ENCODE measurements at places on chromosomes 2 and 18.

DNA sequence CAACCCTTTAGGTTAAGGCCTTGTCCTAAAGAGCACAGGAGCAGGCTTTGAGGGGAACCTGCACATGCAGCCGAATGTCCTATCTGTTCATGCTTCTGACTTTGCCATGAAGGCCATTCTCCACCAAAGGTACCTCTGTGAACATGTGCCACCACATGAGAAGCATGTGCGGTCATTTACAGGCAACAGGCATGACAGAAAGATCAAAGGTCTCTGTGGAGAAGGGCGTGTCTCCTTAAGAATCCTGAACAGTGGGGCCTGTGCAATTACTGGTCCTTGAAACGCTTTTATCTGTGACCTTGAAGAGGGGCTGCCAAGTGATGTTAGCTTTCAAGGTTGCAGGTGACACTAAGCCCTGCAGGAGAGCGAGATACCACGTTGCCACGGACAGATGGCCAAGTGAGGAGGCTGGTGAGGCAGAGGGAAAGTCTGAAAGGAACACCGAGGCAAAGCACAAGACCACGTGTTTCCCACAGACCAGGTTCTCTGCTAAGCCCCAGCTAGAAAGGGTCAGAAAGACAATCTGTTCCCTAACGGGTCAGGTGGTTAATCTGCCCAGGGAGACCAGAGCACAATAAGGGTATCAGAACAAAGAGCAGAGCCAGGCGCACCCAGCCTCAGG, 19.5 kb upstream of the POMC start:
- no peak for DNase-seq

GRCh38 chr18:59264651-59265245, 8.5 kb downstream of the RAX start:
- DNase-seq = no peak

DNA sequence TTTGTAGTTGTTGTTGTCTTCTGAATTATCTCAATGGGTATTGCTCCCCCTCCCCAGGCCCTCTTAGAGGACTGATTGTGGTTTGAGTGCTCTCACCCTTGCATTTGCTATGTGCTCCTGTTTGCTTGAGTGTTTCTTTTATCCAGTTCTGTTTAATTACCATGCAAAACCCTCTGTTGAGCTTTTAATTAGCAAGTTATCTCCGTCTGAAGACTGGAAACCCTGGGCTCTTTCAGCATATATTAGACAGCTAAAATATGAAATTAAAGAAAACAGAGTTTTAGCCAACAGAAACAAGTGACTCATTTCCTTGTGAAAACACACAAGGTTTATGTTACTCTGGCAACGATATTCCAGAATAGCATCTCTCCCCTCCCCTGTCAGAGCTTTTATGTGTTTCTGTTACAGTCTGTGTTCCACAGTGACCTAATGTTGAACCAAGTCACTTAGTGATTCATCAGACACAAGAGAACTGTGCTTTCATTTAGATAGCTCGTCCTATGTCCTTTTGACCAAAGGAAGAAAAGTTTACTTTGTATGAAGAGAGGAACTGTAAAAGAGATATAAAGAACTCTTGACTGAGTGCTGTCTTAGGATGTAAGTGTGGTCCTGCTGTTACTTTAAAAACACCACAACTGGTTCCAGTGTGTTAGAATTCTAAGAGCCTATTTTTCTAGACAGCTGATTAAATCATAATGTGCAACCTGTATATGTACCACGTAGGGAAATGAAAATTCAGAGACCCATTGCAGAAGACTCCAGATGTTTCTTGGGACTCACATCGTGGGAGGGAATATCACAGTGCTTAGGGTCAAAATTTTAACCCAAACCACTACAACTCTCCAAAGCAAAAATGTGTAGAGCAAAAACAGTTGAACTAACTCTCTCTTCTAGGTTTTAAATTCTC, 172.8 kb upstream of the RBMS1 start:
- peak; percentile 94 for DNase-seq

GRCh38 chr2:48438266-48438665, 91.7 kb upstream of the STON1 start:
- no peak for DNase-seq

- DNase-seq = no peak
Observed at GRCh38 chr2:60649721-60650120, 96.3 kb upstream of the BCL11A start.

DNA sequence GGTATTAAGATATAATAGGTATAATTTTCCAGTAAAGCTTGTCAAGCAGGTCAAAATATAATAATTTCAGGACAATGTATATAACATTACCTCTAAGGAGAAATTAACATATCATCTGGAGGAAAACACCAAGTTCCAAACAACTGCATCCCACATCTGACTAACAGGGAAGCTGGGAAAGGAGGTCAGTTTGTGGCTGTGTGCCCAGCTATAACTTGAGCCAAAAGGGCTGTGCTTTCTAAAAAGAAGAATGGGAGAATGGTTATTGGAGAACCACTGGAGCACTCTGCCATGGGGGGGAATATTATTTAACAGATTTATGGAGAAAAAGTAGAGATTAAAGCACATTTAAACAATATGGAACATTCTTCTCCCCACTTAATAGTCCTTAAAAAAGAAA, 390.6 kb upstream of the PKDCC start:
- no peak for DNase-seq

DNA sequence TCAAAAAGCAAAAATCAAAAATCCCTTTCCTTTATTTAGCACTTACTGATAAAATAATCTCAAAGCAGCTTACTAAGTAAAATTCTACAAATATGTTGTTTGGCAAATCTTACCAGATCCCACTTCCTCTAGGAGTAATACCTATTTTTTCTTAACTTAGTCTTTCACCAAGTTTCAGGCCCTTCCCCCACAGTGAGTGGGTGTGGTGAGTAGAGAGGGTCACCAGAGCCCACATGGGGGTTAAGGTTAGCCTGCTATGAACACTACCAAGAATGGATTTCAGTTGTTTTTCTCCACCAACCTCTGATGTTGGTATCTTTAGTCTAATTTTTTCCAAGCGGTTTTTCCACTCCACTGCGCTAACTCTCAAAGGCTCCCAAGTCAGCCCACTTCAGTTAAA, 23.2 kb downstream of the PIAS2 start:
- DNase-seq = no peak

DNA sequence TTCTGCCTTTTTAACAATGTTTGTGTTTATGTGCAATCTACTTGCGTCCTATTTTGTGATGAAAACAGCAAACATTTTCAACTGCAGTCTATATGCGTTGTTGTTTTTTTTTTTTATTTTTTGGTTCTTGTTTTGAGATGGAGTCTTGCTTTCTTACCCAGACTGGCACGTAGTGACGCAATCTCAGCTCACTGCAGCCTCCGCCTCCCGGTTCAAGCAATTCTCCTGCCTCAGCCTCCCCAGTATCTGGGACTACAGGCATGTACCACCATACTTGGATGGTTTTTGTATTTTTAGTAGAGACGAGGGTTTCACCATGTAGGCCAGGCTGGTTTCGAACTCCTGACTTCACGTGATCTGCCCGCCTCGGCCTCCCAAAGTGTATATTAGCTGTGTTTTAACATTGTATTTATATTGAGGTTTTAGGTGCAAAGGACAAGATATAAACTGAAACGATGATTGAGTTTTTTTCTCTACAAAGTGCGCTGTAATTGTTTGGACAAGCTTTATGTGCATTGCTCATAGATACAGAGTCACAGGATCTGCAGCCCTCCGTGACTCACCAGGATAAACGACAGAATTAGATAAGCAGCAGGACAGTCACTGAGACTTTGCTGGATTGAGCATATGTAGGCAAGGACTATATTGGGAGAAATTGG, 17.4 kb downstream of the CDH7 start:
- no peak for DNase-seq

GRCh38 chr2:7523481-7524120, 606.4 kb downstream of the RNF144A start:
- no peak for DNase-seq

DNA sequence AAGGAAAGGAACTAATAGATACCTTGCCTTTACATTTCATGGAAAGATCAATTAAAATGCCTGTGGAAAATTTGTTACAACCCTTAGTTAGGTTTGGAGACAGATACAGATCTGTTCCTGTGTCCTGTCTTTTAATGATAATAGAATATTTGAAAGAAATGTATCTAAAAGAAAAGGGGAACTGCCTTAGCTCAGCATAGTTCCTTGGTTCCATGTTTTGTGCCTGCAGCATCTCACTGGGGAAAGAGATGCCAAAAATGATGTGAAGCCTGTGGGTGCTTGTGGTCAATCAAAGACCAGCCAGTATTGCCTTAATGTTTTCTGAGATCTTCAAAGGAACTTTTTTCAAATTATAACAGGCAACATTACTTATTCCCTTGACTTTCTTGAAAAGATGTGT, 147.6 kb downstream of the ADCYAP1 start:
- no peak for DNase-seq

DNA sequence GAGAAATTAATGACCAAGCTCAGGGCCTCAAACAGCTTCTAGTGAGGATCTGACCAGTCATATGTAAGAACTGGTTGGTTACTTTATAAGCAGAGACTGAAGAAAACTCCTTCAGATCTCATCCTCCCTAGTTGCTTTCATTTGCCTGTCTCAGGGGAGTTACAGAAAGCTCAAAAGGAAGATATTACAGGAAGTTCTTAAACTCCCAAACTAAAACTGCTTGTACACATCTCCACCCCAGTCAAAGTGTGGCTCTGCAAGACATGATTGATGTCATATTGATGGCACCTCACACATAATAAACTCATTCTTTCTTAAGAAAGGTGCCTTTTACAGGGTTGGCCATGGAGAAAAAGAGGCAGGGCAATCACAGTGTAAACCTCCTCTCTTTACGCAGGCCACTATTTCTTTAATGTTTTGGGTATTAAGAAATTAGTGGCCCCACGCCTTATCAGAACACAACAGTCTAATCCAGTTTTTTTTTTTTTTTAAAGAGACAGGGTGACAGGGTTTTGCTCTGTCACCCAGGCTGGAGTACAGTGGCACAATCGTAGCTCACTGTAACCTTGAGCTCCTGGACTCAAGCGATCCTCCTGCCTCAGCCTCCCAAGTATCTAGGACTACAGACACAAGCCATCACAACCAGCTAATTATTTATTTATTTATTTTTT, 62.6 kb upstream of the STK17B start:
- no peak for DNase-seq

DNA sequence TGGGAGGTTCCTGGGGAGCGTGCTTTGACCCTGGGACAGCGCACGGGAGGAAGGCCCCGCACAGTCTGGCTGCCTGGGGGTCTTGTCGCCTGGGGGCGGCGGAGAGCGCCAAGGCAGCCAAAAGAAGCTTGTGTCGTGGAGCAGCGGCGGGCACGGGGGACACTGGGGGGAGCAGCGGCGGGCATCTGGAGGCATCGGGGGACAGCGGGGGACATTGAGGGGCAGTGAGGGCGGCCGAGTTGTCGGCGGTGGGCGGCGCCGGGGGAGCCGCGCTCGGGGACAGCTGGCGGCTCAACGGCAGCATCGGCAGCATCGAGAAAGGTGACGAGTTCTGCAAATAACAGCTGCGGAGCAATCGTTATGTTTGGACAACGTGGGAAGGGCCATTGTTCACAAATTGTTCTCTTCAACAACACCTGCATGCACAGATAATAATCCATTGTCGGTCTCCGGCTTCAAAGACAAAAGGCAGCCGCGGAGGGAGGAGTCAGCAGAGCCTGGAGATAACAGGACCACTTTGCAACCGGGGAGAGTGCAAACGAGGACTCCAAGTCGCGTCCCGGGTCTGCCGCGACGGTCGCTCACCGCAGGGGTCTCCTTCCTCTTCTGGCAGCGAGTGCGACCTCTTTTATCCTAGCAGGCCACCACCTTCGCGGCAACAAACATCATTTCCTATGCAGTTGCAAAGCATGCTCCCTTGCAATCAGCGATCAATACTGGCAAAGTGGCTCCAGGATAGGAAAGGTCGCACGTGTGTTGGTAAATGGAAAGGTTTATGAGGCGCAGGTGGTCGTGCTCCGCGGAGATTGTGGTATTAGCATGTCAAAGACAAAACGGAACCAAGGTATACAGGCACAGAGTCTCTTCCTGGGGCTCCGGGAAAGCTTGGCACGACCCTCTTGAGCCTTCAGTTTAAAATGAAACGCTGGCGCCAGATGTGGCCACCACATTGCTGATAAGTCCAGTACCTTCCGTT, 132.3 kb upstream of the DLX2 start:
- no peak for DNase-seq

Measured in kidney glomerular epithelial cell (primary cell).